Common myeloid progenitor, CD34-positive (primary cell): ENCODE measurements at places on chromosomes 1 and 21.

GRCh38 chr1:8471451-8471850 is 153.5 kb downstream of the SLC45A1 start:
- DNase-seq = no peak

DNA sequence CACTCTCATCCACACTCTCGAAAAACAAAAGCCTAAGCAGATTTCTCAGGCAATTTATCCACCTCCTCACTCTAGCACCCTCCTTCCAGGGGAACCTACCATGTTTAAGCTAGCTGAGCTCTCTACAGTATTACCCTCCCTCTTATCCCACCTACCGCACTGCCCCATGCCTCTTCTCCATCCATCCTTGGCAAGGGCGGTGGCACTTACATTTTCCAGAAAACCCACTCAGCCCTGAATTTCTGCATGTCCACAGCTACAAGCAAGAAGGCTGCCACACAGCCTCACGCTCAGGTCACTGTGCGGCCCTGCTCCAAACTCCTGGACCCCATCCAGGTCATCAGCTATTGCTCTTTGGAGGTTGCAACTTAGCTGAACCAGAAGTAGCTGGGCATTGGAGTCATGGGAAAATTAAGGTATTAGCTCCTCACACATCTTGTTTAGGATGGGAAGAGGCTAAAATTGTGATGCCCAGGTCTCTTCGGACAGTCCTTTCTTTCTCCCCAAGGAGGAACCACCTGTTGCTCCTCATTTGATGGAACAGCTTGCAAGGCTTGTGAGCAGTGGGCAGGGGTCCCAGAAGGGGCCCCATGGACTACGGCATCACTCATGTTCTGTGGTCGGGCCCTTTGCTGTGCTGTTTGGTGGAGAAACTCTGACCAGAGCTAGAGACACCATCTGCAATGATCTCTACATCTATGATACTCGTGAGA is 1.1 kb downstream of the KLHDC9 start:
- DNase-seq = no peak

DNA sequence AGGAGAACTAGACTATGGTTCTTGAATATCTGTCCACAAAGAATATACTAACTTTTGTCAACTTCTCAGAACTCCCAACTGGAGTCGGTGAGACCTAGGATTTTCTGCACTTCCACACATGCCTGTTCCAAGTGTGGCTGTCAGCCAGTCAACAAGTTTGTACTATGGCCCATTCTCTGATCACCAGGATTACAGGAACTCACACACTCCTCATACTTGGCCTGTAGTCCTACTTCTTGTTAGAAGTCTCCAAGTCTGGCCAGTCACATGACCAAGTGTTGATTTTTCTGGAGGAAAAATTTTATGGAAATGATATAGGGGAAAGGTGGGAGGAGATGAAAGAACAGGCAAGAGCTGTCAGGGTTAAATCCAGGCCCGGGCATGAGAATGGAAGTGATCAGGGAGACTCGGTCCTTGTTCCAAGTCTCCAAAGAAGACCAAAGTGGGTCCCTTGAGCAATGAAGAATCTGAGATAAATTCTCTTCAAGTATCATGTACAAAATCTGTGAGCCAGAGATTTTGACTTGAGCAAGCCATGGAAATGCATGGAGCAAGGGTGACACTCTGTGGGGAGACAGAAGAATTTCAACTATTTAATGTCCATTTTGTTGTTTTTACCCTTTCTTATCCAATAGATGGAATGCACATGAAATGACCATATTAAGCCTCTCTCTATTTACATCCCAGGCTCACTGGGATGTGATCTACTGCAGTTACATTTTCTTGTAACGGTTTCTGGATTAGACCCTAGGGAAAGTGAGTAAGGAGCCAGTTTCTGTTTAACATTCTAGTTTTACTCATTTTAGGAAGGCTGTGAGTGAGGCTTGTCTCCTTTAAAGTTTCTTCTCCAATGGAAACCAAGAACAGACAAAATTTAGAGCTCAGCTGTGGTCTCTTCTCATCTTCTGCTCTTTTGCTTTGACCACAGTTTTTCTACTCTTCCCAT is 320.9 kb downstream of the ASTN1 start:
- peak; percentile 38 for DNase-seq

- DNase-seq = no peak
Observed at GRCh38 chr1:245915841-245916240, 591.2 kb downstream of the SMYD3 start.

DNA sequence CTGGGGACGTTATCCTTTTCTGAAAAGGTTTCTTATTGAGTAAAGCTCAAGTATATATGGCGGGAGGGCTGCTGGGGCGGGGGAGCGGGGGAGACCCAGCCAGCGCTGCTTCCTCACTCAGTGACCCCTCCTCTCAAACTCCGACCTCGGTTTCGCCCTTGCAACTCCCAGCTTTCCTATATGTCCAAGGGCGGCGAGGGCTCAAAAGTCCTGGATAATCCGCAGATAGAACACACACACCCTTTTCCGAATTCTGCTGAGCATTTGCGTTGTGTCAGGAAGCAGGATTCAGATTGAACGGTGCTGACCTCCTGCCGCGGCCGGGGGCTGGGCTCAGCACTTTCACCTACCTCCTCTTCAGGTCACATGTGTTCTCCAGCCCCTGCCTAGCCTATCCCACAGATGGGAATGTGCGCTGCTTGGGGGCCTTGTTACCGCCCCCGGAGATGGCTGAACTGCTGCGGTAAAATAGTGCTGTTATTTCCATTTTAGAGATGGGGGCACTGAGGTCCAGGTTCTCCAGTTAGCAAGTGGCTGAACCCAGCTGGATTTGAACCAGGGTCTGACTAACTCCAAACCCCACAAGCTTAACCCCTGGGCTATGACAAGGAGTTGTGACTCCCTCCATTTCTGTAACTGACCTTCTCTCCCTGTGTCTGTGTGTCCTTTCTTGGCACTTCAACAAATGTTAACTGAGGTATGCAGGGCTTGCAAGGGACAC is 795 bp upstream of the AHDC1 start:
- no peak for DNase-seq

DNA sequence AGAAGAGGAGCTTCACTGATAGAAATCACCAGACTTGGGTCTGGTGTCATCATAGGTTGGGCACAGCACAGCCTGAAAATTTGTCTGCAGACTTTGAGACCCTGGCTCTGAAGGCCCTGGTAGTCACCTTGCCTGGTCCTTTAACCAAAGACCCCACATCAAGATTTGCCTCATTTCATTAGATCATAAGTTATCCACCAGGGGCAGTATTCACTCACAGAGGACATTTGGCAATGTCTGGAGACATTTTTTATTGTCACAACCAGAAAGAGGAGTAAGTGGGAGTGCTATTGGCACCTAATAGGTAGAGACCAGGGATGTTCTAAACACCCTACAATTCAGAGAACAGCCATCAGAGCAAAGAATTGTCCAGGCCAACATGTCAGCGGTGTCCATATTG is 22.1 kb upstream of the PAX7 start:
- no peak for DNase-seq

DNA sequence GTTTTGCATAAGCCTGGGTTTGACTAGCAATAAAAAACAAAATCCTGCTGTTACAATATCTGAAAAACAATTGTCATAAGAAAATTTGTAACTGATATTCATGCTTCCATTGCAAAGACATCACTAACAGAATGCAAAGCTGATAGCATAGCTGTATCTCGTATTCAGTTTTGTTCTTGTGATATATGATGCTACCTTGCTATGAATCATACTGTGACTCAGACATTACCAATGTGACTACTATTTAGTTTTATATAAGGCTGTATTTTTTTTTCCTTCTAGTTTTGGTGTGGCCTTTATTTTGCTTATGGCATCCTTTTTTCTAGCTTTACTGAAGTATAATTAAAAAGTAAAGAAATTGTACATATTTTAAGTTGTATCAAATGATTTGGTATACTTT is 1381.8 kb downstream of the MRPL39 start:
- DNase-seq = no peak

DNA sequence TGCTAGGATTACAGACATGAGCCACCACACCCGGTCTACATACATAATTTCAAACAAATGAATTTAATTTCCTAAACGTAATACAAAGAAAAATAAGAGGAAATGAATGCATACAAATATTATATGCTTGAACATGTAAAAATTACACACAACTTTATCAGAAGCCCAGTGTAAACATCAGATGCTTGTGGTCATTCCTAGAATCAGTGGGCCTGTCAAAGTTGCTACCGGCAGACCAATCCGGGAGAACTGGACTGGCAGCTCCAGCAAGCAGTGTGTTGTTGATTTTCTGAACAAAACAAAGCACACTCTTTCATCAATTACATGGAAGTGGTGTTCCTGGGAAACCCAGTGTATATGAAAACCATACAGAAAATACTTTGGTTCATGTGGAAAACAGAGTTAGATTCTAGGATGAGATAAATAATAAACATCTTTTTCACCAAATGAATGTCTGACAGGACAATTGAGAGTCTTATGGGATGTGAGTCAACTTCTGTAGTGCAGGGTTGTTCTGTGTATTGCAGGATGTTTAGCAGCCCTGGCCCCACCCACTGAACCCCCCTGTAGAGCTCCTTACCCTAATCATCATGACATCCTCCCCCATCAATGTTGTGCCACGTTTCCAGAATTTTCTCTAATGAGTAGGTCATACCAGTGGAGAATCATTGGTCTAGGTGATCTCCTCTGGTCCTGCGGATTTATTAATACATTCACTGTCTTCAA is 33.8 kb downstream of the MFSD2A start:
- DNase-seq = no peak

DNA sequence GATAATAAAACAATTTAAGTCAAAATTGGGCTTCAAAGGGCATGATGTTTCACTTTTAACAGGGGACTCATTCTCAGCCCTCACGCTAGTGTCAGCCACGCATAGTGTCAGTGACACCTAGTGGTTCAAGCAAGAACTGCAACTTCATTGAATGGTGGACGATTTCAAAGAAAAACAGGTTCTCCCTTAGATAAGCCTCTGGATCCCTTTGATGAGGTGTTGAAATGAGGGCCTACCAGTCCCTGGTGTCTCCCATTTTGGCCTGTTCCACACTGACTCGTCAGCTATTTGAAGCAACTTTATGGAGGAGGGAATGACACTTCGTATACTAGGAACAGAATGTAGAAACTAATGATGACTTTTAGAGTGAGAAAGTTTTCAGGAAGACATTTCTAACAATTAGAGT is 56.2 kb downstream of the FCRL5 start:
- peak; percentile 75 for DNase-seq

GRCh38 chr1:178438432-178438831 is 58.3 kb downstream of the CLEC20A start:
- no peak for DNase-seq

GRCh38 chr1:5718831-5719632 is 273.2 kb downstream of the NPHP4 start:
- DNase-seq = no peak

GRCh38 chr1:44803312-44804095 is 3.3 kb downstream of the PLK3 start:
- no peak for DNase-seq

- DNase-seq = peak; percentile 62
Observed at GRCh38 chr1:236120721-236121153, 21.6 kb upstream of the GPR137B start.

GRCh38 chr1:224640587-224640986 is 24.5 kb downstream of the CNIH3 start:
- DNase-seq = no peak

DNA sequence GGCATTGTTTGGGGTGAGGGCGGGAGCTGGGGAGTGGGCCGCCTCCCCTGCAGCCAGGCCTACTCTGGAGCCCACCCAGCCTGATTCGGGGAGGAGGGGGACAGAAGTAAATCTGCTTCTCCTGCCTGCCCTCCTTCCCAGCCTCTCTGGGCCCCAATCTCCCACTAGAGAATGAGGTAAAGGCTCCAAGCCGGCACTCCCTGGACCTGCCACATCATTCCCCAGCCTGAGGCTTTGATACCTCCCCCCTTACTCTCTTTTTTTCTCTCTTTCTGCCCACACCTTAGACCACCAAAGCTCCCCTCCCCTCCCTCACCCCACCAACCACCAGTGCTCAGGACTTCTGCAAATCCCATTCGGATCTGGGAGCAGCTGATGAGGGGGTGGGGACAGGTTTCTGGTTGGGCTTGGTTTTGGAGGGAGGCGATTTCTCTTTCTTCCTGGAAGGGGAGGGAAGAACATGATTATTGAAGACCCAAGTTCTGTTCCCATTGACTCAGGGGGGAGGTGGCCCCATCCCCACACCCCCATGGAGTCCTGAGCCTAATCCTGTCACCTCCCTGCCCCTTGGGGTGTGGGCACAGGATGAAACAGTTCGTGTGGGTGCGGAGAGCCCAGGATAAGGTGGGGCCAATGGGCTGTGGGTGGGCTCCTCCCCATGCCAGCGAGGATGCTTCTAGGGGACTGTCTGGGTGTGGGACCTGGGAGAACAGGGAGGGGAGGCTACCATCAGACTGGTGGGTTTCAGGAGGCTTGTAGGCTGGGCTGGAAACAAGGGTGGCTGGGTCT is 1.3 kb downstream of the MAP7D1 start:
- DNase-seq = no peak

GRCh38 chr1:39250460-39251240 is 46.2 kb downstream of the MACF1 start:
- DNase-seq = no peak

- DNase-seq = no peak
Observed at GRCh38 chr1:184492536-184492935, 105.7 kb downstream of the C1orf21 start.

GRCh38 chr1:225526878-225527277 is 99.0 kb upstream of the LBR start:
- no peak for DNase-seq

GRCh38 chr1:193321242-193321840 is 134.9 kb upstream of the B3GALT2 start:
- no peak for DNase-seq

- no peak for DNase-seq
Observed at GRCh38 chr21:44497703-44498126, 42.3 kb downstream of the KRTAP10-1 start.

GRCh38 chr1:40697436-40697835 is 5.9 kb downstream of the NFYC start:
- no peak for DNase-seq

- DNase-seq = no peak
Observed at GRCh38 chr1:8989821-8990220, 36.4 kb downstream of the SLC2A7 start.

- DNase-seq = no peak
Observed at GRCh38 chr1:185158800-185159199, 1.8 kb downstream of the SWT1 start.

DNA sequence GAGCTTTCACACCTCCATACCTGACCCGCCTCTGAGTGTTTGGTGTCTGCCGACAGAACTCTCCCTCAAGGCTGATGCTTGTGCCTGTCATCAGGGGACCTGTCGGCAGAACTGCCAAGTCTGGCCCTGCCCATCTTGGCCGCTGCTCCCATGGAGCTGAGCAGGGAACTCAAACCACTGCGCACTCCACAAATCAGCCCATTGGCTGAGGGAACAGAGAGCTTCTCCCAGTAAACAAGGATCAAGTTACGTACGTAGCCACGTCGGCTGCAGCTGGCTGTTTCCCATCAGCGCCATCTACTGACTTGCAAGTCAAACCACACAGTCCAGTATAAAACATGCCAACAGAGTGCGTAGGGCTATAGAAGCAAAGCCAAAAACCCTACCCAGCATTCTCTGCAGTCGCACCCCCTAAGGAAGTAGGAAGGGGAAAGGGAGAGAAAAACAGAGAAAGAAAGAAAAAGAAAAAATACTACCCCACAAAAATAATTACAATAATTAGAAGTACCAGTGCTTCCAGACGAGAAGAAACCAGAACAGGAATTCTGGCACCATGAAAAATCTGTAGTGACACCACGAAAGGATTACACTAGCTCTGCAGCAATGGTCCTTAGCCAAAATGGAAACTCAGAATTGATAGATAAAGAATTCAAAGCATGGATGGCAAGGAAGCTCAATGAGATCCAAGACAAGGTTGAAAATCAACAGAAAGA is 13.1 kb downstream of the KRTAP13-1 start:
- peak; percentile 35 for DNase-seq
